ENCODE measurements at places on chromosomes 7 and 10. TPM values are rescaled to one million over a fixed set of nuclear protein-coding genes. Genes with fewer than 3 reads are reported as not detected.
A peak's percentile ranks its signal among the peaks of the same experiment; 100 is the strongest.

GRCh38 chr7:155093596-155093995 is 23.5 kb downstream of the HTR5A start:
- H3K27ac ChIP-seq, result no peak overlapping the region
- no peak overlapping the region for H3K4me3 ChIP-seq
- DNase-seq, result no peak
- no peaks in the 10 kb centered on the region for H3K36me3 ChIP-seq
- H3K27me3 ChIP-seq, result no peaks in the 10 kb centered on the region
- peaks cover 18% of the 10 kb centered on the region for H3K4me1 ChIP-seq

DNA sequence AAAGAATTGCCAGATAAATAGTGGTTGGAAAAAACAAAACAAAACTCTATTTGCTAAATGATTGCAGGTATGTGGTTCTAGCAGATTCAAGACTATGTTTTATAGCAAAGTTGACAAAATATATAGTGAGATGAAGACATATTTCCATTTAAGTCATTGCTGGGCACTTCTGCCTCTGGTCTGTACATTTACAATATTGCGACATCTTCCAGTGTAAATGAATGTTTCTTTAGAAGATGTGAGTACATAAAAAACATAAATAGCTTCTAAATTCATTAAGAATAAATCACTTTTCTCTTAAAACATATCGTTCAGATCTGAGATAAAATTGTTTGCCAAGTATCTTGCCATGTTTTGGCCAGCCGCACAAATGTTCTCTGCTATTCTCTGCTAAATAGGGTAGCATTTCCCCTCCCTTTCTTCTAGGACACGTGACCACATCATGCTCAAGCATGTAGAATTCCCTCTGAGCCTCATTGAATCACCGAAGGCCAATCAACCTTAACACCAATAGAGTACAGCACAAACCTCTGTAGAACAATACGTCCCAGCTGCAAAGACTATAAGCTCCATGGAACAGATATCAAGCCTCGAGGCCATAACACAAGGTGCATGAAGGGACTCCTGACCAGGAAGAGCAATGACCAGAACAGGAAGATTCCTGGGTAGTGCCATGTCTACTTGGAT is 1173.3 kb downstream of the GATA3 start:
- no peaks in the 10 kb centered on the region for H3K36me3 ChIP-seq
- H3K27me3 ChIP-seq, result peaks cover 21% of the 10 kb centered on the region
- no peak overlapping the region for H3K27ac ChIP-seq
- H3K4me1 ChIP-seq, result peaks cover 3% of the 10 kb centered on the region

DNA sequence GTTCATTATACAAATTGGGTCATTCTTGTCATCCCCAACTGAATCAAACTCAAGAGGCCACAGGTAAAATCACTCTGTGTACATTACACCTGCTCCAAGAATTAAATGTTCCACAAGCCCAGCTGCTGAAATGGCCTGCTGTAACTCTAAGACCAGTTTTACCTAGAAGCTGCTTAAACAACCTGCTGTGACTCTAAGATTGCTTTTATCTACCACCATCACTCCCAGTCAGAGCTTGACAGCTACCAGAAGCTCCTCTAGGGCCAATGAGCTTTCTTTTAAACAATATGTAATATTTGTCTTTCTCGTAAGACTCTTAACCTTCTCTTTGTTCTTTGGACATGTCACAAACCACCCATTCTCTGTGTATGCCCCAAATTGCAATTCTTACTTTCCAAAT is 141.8 kb upstream of the LRGUK start:
- no peaks in the 10 kb centered on the region for H3K4me1 ChIP-seq
- no peak overlapping the region for H3K4me3 ChIP-seq
- no peak for DNase-seq
- H3K27me3 ChIP-seq, result no peaks in the 10 kb centered on the region

DNA sequence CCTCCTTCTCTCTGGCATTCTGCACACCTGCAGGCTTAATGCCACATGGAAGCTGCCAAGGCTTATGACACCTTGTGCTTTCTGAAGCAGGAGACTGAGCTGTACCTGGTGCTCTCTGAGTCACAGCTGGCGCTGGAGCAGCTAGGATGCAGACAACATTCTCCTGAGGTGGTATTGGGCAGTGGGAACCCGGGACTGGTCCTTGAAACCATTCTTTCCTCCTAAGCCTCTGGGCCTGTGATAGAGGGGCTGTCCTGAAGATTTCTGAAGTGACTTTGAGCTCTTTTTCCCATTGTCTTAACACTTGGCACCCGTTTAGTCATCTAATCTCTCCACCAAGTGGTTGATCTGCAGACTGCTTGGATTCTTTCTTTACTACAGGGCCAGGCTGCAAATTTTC is 508.4 kb downstream of the TFEC start:
- H3K27me3 ChIP-seq, result no peaks in the 10 kb centered on the region
- H3K36me3 ChIP-seq, result no peaks in the 10 kb centered on the region
- no peaks in the 10 kb centered on the region for H3K4me1 ChIP-seq
- no peak overlapping the region for H3K27ac ChIP-seq
- no peak overlapping the region for H3K4me3 ChIP-seq

- no peak for DNase-seq
- H3K4me3 ChIP-seq, result no peak overlapping the region
- no peaks in the 10 kb centered on the region for H3K36me3 ChIP-seq
- no peaks in the 10 kb centered on the region for H3K27me3 ChIP-seq
Measured at GRCh38 chr7:138066954-138067394, 9.3 kb upstream of the AKR1D1 start.

GRCh38 chr10:128254476-128254875 is 128.3 kb upstream of the MKI67 start:
- no peak overlapping the region for H3K27ac ChIP-seq
- DNase-seq, result no peak
- H3K4me3 ChIP-seq, result no peak overlapping the region
- peaks cover 4% of the 10 kb centered on the region for H3K27me3 ChIP-seq

DNA sequence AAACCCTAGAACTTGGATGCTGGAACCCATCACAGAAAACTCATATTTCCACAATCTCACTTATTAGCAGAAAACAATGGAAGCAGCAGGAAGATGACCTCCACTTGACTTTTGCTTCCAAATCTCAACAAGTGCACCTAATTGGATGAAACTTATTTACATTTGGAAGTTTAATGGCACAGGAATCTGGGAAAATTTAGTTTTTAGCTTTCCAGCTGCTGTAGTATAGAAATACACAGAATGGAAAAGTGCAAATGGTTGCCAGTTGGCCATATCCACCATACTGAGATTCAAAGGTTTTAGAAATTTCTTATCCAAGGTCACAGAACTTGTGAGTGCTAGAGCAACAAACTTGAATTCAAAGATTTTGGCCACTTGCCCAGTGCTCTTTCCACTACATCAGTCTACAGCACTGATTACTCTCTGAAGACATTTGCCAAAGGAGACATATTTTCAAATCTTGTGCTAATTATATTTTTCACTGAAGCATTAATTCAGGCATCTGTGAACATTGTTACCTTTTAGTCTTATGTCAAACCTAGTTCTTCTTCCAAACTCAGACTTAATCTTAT is 9.3 kb upstream of the AHR start:
- no peaks in the 10 kb centered on the region for H3K36me3 ChIP-seq
- H3K27ac ChIP-seq, result no peak overlapping the region
- peaks cover 8% of the 10 kb centered on the region for H3K27me3 ChIP-seq
- H3K4me3 ChIP-seq, result no peak overlapping the region
- peaks cover 2% of the 10 kb centered on the region for H3K4me1 ChIP-seq
- DNase-seq, result no peak

- no peak overlapping the region for H3K4me3 ChIP-seq
- H3K27ac ChIP-seq, result no peak overlapping the region
- no peaks in the 10 kb centered on the region for H3K27me3 ChIP-seq
- no peaks in the 10 kb centered on the region for H3K4me1 ChIP-seq
- peaks cover 4% of the 10 kb centered on the region for H3K36me3 ChIP-seq
Measured at GRCh38 chr7:23687011-23687410, 7.0 kb downstream of the FAM221A start.

The EBLN1 gene
- not detected for total RNA-seq

DNA sequence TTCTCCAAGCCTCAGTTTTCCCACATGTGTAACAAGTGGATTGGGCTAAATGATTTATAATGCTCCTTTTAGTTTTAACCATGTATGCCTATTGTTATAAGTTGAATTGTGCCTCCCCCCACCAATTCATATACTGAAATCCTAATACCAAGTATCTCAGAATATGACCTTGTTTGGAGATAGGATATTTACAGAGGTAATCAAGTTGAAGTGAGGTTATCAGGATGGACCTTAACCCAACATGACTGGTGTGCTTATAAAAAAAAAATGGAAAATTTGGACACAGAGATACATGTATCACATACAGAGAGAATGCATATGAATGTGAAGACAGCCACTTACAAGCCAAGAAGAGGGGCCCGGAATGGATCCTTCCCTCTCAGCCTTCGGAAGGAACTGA is 117.9 kb upstream of the HABP2 start:
- no peaks in the 10 kb centered on the region for H3K36me3 ChIP-seq
- H3K27me3 ChIP-seq, result peaks cover 1% of the 10 kb centered on the region
- H3K4me1 ChIP-seq, result no peaks in the 10 kb centered on the region
- no peak for DNase-seq

The TMEM229A gene
- not detected for total RNA-seq

DNA sequence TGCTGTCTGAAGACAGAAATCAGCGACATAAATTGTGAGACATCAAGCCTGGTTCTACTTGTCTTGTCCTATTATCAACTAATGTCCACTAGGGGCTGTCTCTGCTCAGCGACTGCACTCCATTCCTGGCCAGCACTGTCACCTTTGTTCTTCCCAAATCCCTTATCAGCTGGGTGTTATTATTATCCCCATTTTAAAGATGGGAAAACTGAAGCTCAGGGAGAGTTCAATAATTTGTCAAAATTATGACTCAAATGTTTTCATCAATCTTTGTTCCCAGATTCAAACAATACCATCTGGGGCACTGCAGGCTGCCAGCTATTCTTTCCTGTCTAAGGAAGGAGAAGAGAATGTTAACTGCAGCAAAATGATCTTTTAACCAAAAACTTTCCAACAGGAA is 431.6 kb upstream of the NFE2L3 start:
- H3K36me3 ChIP-seq, result no peaks in the 10 kb centered on the region
- no peak overlapping the region for H3K27ac ChIP-seq
- H3K4me1 ChIP-seq, result no peaks in the 10 kb centered on the region
- DNase-seq, result no peak

DNA sequence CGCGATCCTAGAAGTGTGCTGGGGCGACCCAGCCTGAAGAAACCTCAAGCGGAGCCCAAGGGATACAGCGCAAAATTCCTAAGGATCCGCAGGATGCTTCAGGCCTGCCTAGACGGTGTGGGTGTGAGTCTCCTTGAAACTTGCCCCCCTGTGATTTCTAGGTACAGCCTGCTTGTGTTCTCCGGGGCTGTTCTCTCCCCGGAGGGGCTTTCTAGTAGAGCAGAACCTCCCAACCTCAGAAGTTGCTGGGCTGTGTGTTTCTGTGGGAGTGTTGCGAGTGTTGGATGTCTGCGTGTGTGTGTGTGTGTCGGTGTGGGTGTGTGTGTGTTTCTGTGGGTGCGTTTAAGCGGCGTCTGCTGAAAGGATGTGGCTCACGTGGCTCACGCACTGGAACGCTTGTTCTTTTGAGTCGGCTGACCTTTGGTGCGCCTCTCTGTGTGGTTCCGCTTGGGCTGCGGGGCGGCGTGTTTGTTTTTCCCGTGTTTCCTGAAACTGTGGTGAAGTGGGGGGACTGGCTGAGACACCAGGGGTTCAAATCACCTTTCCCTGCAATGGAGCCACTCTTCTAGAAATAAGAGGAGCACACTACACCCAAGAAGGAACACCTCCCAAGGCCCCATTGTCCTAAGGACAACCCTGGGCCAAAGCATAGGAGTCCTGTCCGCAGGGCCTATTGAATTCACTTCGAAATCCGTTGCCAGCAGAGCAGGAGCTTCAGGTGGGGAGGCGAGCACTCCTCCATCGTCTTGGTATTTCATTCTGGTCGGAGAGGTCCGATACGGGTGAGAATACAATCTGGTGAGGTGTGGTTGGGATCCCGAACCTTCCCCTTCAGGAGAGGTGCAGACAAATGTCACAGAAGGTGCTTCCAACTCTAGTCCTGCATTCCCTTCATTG is 25.1 kb upstream of the ZNF273 start:
- peaks cover 6% of the 10 kb centered on the region for H3K27me3 ChIP-seq
- peak overlapping the region; percentile 72 for H3K4me3 ChIP-seq
- no peaks in the 10 kb centered on the region for H3K4me1 ChIP-seq

The CCDC136 gene
- 10.6 TPM for total RNA-seq

GRCh38 chr7:133320891-133321290 is 68.0 kb downstream of the EXOC4 start:
- DNase-seq, result no peak
- no peaks in the 10 kb centered on the region for H3K27me3 ChIP-seq
- no peaks in the 10 kb centered on the region for H3K4me1 ChIP-seq
- H3K4me3 ChIP-seq, result no peak overlapping the region

DNA sequence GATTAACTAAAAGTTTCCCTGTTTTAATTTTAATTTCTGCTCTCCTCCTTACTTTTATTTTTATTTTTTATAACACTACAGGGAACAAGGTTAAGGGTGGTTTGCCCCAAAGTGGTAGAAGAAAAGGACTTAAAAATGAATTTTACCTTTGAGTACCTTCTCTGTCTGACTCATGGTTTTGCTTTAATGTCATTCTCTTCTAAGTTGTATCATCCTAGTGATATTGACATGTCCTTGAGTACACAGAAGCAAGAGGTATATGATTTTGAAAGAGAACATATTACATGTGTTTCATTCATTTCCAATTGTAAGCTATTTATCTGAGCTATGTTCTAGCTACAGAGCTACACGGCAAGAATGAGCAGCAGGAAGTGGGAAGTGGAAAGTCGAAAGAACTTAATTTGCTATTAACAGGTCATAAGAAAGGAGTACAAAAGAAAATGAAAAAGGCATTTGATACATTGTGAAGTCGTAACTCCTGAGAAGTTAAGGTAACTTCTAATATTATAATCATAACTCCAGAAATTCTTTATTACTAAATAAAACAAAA is 112.5 kb downstream of the SEMA3A start:
- DNase-seq, result no peak
- peaks cover 7% of the 10 kb centered on the region for H3K4me1 ChIP-seq
- no peak overlapping the region for H3K27ac ChIP-seq
- H3K4me3 ChIP-seq, result peak overlapping the region; percentile 8

DNA sequence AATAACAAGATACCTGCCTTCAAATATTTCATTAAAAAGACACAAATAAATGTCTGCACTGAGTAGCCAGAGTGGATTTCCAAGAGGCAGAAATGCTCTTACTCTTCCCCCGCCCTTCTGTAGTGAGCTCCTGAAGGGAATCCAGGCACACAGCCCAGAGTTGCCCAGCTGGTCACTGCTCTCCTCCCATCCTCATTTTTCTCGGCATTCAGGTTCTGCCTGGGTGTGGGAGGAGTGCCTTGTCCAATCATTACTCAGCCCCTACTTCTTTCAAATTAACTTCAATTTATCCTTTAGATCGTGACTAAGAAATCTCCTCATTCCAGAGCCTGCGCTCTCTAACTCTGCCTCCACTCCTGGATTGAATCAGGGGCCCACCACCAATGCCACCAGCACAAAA is 12.2 kb downstream of the CCDC6 start:
- peaks cover 16% of the 10 kb centered on the region for H3K36me3 ChIP-seq
- H3K27me3 ChIP-seq, result no peaks in the 10 kb centered on the region
- DNase-seq, result no peak
- no peak overlapping the region for H3K27ac ChIP-seq

The POM121L12 gene
- total RNA-seq, result not detected

- peak overlapping the region; percentile 89 for H3K4me3 ChIP-seq
- no peaks in the 10 kb centered on the region for H3K27me3 ChIP-seq
- peak; percentile 94 for DNase-seq
- H3K4me1 ChIP-seq, result peaks cover 78% of the 10 kb centered on the region
Measured at GRCh38 chr10:6530211-6530840, 49.8 kb downstream of the PRKCQ start.

Data from activated CD4-positive, alpha-beta T cell treated with anti-CD3 and anti-CD28 coated beads, Interleukin-2, amount 10 ng/mL, durations not matched to agents 24 days and 14 days (primary cell).